CD4-positive, alpha-beta T cell treated with Interleukin-17A for 1 hour (primary cell): ENCODE measurements at places on chromosomes 7 and 10.

DNA sequence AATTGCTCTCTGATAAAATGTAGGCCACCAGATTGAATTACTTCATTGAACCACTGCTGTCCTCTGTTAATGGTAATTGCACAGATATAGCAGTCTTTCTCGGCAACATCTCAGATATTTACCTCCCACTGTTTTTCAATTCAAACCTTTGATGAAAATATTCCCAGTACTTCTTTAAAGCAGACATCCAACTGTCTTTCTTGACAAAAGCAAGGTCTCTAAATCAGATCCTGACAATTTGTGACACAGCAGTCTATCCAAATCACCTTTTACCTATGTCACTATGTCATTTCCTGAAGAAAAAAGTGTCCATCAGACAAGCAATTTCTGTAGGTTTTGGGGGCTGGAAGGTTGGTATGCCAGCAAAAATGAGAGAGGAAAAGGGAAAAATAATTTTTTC, 555.7 kb downstream of the AUTS2 start:
- no peak for DNase-seq

GRCh38 chr10:32937911-32938424, 20.1 kb downstream of the ITGB1 start:
- DNase-seq, result no peak

- DNase-seq, result no peak
Measured at GRCh38 chr10:88427024-88427423, 156.1 kb downstream of the RNLS start.

DNA sequence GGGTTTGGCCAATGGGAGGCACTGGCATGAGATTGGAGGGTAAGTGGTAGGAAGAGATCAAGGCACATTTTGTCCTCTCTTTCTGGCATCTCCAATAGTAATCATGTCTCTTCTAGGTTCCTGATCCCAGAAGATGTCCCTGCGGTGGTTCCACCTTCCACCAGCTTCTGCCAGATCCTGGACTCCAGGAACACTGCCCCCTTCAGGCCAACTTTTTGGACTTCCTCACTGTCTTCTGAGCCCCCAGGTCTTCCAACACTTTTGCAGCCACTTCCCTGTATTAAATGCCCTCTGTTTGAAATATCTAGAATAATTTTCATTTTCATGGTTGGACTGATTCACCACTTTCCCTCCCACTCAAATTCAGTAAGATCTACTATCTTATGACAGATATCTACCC, 60.9 kb downstream of the BAMBI start:
- no peak for DNase-seq

DNA sequence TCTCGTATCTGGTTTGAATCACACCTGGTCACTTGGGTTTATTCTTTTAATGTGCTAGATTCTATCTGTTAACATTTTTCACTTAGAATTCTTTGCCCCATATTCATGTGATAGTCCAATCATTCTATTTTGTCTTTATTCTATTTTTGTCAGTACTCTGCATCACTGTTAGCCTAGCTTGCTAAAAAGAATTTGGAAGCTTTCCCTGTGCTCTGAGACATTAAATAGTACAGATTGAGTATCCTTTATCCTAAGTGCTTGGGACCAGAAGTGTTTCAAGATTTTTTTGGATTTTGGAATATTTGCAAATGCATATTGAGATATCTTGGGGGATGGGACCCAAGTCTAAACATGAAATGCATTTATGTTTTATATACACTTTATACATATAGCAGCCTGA, 51.0 kb downstream of the RALA start:
- no peak for DNase-seq

- DNase-seq, result no peak
Measured at GRCh38 chr7:11171569-11172192, 198.0 kb downstream of the PHF14 start.

DNA sequence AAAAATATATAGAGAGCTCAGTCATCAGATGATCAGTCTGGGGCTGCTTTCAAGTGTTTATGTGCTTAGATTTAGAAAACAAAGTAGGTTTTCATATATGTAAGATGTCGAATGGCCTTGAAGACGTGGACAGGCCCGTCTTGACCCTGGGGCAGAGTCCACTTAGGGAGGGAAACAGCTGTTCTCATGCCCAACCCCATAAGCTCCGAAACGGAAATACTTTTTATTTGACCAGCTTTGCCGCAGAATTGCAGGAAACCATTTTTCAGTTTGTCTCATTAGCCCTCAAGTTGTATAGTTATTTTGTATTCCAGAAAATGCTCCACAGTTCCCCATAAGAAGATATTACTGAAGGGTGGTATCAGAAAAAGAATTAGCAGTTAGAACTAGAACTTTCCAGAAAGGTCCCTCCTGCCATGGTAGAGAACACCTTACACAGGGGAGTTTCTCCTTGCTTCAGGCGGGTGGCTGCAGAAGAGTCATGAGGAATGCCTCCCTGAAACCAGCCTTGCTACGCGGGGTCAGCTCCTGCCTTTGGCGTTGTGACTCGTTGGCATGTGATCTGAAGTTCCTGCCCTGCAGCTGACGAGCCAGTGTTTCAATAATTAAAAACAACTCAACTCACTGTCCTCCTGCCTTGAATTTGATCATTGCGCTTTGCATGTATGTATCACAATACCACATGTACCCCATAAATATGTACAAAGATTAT, 192.7 kb downstream of the CELF2 start:
- no peak for DNase-seq
